Left kidney (tissue), 8 donors: ENCODE measurements at places on chromosomes 3 and 15. TPM values are rescaled to one million over a fixed set of nuclear protein-coding genes. Genes with fewer than 3 reads are reported as not detected.
A peak's percentile ranks its signal among the peaks of the same experiment; 100 is the strongest.

- no peak for DNase-seq
These were observed 341.8 kb upstream of the TBL1XR1 start for GRCh38 chr3:177538750-177539730.

- DNase-seq: no peak
These were observed 11.7 kb upstream of the CD47 start for GRCh38 chr3:108102420-108103039.

- DNase-seq: peak; percentile 67
These were observed 10.2 kb upstream of the KCNMB3 start for GRCh38 chr3:179260949-179261765.

DNA sequence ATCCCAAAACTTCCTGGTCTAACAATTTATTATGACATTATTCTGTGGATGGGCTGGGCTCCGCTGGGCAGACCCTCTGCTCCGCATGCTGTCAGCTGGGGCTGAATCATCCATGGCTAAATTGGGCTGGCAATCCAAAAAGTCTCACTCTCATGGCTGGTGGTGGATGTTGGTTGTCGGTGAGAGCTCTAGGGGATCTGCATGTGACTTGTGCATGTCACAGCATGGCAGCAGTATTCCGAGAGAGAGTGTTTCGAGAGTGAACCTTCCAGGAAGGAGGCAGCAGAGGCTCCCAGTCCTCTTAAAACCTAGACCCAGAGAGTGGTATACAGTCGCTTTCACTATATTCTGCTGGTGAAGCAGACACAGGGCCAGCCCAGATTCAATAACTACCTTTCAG lies 9.9 kb downstream of the RARB start:
- no peak for DNase-seq

Gene ARGFX
- not detected for polyA plus RNA-seq

DNA sequence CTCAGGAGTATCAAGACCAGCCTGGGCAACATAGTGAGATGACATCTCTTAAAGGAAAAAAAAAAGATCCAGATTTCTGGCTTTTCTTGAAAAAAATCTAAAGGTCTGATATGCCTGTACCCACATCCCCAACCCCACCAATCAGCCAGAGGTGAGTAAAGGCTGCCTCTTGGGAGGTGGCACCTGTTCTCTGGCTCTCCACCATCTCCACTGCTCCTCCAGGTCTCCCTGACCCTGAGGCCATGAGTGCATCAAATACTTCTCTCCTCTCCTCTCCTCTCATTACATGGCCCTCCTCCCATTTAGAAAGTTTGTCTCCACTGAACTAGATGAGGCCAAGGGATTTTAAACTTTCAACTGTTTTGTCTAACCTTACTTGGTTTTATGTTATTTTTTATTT lies 5.2 kb downstream of the SIAH2 start:
- DNase-seq: no peak

- peak; percentile 28 for DNase-seq
These were observed 23.8 kb downstream of the RLBP1 start for GRCh38 chr15:89197503-89197971.

Gene APPL1
- polyA plus RNA-seq: 54.0 TPM

Gene COL6A5
- 0.07 TPM for polyA plus RNA-seq

GRCh38 chr15:59376733-59377132 lies 4.1 kb upstream of the MYO1E start:
- DNase-seq: no peak

DNA sequence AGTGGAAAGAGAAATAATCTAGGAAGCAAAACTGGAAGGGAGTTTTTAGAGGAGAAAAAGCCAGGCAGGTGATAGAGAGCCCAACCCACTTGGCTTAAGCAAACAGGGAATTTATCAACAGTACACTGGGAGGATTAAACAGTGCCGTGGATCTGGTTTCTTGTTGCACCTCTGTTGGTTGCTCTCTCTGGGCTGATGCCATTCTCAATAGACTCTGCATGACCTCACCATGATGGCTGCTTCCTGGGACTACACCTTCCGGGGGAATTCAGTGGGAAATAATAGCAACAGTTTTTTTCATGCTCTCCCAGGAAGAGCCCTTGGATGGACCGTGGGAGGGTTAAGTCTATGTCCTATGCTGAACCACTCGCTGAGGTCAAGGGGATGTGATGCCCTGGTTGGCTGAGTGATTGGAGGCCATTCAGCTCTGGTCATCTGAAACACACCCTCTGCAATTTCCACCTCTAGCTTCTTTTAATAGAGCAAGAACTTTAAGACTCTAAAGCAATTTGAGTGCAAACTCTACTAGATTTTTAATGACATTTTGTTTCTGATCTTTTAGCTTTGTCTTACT lies 74.2 kb downstream of the EPHB1 start:
- no peak for DNase-seq

- DNase-seq: no peak
These were observed 47.9 kb downstream of the NAALADL2 start for GRCh38 chr3:174907027-174907426.

- no peak for DNase-seq
These were observed 167.3 kb downstream of the SLCO3A1 start for GRCh38 chr15:92020804-92021203.

DNA sequence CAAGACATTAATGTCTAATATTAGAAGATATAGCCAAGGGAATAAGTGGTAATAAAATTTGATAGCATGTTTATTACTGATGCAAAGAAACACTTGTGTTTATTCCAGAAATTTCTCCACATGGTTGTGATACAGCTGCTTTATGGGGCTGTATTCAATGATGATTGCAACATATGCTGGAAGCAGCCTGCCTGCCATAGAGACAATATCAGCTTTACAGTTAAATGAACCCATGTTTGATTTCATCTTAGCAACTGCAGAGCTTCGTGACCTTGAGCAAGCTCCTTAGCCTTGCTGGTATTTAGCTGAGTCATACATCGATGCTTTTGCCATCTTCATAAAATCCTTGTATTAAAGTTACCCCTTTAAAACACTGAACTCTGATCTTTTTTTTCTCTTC lies 168.1 kb upstream of the STAC start:
- DNase-seq: no peak

GRCh38 chr15:90266061-90266431 lies 574 bp downstream of the NGRN start:
- DNase-seq: no peak
